Activated T-helper 1 cell treated with Interleukin-2 at 50 U/mL for 16 hours (primary cell): ENCODE measurements at places on chromosomes 2 and 18.

DNA sequence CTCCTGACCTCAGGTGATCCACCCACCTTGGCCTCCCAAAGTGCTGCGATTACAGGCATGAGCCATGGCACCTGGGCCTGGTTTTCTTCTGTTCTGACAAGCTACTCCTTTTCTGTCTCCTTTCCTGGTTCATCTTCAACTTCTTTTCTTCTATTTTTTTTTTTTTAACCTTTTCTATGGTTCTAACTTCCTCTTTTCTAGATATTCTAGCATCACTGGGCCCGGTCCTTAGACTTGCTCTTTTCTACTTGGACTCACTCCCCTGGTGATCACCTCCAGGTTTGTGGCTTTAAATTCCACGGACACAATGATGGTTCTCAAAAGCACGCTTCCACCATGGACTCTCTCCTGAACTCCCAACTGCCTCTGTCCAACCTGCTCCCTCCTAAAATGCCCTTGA, 2.0 kb downstream of the EIF2AK2 start:
- DNase-seq, result no peak

DNA sequence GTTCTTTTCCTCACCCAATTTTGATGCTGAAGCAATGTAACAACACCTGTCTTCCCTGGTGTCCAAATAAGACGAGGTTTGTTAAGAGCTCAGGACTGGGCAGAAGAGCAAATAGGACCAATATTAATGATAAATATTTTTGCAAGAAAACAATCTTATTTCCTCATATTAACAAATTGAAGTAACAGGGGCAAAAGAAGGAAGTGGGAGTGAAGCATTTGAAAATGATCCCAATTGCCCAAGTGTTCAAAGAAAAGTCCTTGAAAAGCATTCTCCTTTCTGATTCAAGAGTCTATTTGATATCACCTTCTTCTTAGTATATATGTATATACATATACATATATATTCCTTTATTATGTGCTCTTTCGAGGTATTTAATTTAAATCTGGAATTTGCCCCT, 418.8 kb downstream of the ARHGAP15 start:
- no peak for DNase-seq

DNA sequence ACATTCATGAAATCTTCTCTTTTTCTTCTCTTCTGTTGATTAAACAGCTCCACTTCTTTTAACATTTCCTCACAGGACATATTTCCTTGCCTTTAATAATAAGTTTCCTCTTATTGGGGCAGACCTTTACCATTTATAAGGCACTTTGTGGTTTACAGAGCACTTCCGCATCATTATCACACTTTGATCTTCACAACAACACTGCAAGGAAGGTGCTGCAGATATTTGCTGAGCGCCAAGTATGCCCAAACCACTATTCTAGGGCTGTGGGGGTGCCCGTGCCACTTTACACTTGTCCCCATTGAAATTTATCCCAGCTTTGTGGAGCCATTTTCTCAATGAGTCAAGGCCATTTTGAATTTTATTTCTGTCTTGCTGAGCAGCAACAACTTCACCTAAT, 246.6 kb downstream of the SS18 start:
- DNase-seq, result no peak

- DNase-seq, result no peak
These were observed 19.0 kb upstream of the DIPK1C start for GRCh38 chr18:74476140-74476539.

GRCh38 chr2:230700447-230700846, 12.2 kb upstream of the CAB39 start:
- no peak for DNase-seq

DNA sequence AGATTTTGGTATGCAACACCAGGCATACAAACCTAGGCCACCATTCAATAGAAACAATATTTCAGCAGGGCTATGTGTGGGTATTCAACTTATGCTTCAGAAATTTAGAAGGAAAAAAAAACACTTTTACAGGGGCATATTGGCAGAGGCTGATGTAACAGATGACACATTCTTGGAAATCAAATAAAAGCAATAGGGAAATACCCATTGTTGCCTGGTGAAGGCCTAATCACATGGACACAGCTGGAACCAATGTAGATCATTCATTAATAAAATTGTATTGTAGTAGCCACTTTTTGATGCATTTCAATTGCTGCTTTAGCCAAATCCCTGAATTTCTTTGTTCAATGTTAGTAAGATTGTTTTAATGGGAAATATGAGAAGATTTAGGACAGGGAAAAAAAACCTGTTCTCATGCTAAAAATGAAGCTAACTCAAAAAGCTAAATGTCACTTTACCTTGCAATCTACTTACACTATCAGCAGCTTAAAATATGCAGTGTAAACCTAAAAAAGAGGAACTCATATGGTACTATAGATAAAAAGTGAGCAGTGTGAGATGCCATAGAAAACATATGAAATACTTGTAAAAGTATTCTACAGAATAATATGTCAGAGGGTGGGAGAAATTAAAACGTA, 289.4 kb downstream of the ZEB2 start:
- DNase-seq, result no peak

DNA sequence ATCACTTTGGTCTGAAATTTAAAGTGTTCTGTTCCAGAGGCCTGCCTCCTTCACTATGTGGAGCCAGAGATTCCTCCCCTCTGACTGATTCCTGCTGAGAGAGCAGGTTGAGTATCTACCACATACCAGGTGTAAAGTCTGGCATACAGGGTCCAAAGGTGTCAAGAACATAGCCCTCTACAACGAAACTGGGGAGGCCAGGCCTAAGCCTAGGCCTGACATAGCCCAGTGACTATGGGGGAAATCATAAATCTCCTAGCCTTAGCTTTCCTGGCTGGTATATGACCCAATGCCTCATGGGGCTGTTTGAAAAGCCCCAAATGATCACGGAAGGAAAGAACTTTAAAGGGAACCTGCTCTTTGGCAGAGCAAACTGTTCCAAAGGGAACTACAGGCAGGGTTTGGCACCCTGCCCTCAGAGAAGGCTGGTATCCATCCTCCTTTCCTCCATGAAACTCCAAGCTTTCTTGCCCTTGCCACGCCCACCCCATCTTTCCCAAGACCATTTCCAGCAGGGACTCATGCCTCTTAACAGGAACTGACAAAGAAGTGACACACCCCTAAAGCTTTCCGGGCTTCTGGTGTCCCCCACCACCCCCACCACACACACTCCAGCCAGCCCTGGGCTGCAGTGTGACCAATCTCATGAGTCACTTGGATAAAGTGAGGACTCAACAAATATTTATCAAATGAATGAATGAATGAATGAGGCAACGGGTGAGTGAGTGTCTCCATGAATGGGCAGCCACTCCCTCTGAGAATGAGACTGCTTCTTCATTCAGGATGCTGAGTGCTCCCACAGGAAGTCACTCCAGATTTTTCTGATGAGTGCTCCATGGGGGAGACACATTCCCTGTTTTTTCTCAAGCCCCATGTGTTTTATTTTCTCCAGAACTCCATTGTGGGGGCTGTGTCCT, 114.5 kb upstream of the STPG4 start:
- no peak for DNase-seq

DNA sequence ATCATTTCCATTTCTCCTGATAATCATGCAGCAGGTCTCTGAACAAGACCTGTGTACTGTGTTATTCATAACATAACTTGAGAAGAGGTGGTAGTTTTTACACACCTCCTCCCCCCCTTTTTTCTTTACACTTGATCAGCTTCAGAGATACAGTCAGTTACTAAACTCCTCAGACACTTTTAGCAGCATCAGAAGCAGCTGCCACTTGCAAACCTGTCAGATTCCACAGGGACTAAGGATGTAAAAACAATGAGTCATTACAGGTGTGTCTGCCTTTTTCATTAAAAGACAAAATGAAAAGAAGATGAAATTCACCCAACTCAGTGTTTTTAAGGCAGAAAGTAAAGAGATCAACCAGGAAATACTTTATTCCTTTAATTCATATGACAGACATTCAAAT, 254.0 kb downstream of the NRXN1 start:
- no peak for DNase-seq

- DNase-seq, result no peak
These were observed 134.8 kb upstream of the CREB1 start for GRCh38 chr2:207394812-207395534.

GRCh38 chr18:4384932-4385331, 70.2 kb downstream of the DLGAP1 start:
- no peak for DNase-seq

GRCh38 chr18:78113940-78114251, 864.2 kb downstream of the GALR1 start:
- DNase-seq, result no peak

GRCh38 chr2:217685255-217685605, 317.6 kb downstream of the TNS1 start:
- DNase-seq, result no peak

- DNase-seq, result no peak
These were observed 2010.0 kb upstream of the PIK3C3 start for GRCh38 chr18:39945076-39945475.

GRCh38 chr2:217286833-217287232, 427.0 kb upstream of the TNP1 start:
- DNase-seq, result no peak

DNA sequence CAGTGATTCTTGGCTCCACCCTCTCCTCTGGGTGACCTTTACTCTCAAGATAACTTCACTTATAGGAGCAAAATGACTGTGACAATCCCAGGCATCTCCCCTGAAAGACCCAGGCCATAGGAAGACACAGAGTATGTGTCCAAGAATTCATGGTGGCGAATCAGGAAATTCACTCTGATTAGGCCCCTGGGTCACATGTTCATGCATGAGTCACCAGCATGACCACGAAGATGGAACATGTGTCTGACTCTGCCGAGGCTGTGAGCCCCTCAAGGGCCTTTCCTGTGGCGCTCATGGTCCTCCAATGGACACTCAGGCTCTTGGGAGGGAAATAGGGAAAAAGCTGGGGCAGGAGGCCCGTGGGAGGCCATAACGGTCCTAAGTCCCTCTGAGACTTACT, 74.0 kb upstream of the TEX51 start:
- no peak for DNase-seq

GRCh38 chr2:16816016-16816415, 150.4 kb upstream of the CYRIA start:
- DNase-seq, result no peak

- DNase-seq, result no peak
These were observed 485.4 kb upstream of the SLC8A1 start for GRCh38 chr2:40937284-40937683.

GRCh38 chr2:11537951-11538350, 4.1 kb downstream of the GREB1 start:
- no peak for DNase-seq

DNA sequence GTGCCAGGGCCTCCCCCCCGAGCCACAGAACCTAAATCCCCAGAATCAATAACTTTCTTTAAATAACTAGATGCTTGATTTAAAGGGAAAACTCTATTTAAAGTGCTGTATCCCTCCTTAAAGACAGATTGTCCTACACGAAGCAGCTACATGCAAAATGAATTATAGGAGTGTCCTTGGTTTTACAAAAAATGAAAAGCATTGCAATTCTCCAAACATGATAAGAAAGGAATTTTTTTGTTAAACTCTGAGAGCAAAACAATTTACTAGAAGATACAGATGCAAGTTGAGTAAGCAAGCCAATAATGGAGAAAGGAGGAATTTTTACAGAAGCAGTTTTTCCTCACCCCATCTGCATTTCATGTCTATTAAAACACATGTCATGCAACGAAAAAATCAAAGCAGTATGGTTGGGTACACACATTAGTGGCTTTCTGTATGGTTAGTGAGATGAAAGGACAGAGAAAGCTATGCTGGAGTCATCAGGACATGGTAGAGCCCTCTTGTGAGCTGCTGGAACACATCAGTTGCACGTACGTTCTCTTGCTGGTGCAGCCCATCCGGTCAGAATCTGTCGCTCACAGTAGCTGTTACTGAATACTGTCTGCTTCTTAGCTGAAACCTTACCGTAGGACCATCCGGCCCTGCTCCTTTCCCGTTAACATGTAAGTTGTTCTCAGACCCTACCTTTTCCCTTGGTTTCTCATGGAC, 25.9 kb upstream of the STEAP3 start:
- no peak for DNase-seq

DNA sequence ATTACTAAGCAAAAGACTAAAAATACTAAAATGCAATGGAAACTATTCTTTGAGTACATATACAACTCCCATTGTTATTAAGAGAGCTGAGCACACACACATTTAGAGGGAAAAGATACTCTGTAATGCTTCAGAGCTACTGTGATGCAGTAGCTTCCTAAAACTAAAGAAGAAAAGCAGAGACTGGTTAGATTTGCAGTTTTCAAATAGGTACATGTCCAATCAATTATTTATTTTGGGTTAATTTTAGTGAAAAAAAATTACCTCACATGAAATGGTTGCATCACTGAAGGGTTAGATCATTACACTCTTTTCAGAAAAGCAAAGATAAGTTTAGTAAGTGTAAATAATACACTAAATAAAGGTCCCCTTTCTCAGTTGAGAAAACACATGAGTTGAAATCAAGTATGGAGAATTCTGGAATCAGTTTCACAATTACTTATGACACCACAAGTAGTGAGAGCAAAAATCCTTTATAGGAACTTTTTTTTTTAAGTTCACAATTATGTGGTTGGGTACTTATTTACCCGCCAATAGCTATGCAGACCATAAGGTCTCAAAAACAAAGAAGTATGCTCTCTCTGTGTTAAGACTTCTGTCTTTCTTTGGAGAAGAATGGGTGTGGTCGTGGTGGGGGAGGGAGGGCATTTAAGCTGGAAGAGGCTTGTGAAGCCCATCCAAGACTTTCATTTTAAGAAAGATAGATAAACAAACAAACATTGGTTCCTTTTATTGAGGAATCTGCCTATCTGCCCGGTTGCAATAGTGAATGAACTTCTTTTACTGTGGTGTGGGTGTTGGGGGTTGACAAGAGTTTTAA, 25.3 kb upstream of the SERTAD2 start:
- no peak for DNase-seq

- DNase-seq, result no peak
These were observed 2115.5 kb upstream of the CELF4 start for GRCh38 chr18:39681061-39681460.

- no peak for DNase-seq
These were observed 28.7 kb downstream of the SMAD2 start for GRCh38 chr18:47901624-47902362.

DNA sequence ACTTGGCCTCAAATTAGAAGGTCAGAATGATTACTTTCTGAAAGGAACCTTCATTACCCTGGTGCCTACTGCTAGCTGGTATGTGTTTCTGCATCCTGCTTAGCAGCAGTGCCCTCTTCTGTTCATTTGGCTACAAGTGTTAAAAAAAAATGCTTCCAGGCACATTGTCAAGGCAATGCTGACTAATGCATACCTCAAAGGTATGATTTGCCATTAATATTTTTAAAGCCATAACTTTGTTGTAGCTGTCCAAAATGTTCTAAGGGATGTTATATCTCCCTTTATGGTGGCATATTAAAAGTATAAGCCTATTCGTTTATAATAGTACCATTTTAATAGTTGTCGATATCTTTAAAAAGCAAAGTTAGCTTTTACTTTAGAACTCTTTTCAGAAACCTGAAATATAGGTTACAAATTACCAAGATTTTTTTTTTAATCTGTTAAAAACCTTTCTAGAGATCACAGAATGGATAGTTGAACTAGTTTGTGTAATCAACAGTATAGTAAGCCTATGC, 52.0 kb upstream of the FAM171B start:
- no peak for DNase-seq

DNA sequence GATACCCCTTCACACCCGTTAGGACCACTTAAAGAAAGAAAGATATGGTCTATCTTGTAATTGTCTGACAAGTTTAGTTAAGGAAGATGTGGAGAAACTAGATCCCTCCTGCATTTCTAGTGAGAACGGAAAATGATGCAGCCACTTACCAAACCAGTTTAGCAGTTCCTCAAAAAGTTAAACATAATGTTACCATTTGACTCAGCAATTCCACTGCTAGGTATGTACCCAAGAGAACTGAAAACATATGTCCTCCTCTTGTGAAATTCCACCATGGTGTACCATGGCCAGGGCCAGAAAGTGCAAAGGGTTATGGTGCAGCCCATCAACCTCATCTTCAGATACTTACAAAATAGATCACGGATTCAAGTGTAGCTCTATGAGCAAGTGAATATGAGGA, 79.0 kb upstream of the ID2 start:
- DNase-seq, result no peak
